ENCODE measurements at places on chromosomes 12 and 14. TPM values are rescaled to one million over a fixed set of nuclear protein-coding genes. Genes with fewer than 3 reads are reported as not detected.

DNA sequence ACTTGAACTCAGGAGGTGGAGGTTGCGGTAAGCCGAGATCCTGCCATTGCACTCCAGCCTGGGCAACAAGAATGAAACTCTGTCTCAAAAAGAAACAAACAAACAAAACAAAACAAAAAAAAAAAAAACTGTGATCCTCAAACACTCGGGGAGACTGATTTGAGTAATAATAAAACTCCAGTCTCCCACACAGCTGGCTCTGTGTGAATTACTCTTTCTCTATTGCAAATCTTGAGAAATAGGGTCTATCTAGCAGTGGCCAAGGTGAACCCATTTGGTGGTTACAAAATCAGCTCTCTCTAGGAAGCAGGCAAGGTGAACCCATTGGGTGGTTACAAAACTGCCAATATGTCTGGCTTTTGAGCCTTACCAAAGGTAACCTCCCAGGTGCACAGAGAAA, 6.0 kb upstream of the ACOT6 start:
- DNase-seq, result no peak

The KRT2 gene
- total RNA-seq, result 2.2 TPM

DNA sequence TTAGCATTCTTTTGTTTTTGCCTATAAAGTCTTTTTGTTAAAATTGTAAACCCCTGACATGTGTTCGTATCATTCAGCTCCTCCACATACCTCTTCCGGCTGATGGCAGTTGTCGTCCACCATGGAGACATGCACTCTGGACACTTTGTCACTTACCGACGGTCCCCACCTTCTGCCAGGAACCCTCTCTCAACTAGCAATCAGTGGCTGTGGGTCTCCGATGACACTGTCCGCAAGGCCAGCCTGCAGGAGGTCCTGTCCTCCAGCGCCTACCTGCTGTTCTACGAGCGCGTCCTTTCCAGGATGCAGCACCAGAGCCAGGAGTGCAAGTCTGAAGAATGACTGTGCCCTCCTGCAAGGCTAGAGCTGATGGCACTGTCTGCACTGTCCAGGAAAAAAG, 7.7 kb downstream of the ALKBH2 start:
- DNase-seq, result no peak

- no peak for DNase-seq
Observed at GRCh38 chr12:47126246-47126645, 46.5 kb upstream of the AMIGO2 start.

All from naive thymus-derived CD4-positive, alpha-beta T cell (primary cell).